ENCODE measurements at places on chromosomes 6 and 20.

- DNase-seq: no peak
Measured at GRCh38 chr6:40390144-40390800, 196.9 kb downstream of the LRFN2 start.

- no peak for DNase-seq
Measured at GRCh38 chr20:53498341-53498740, 95.3 kb downstream of the ZNF217 start.

GRCh38 chr6:169220068-169220964 is 33.3 kb downstream of the THBS2 start:
- DNase-seq: no peak

DNA sequence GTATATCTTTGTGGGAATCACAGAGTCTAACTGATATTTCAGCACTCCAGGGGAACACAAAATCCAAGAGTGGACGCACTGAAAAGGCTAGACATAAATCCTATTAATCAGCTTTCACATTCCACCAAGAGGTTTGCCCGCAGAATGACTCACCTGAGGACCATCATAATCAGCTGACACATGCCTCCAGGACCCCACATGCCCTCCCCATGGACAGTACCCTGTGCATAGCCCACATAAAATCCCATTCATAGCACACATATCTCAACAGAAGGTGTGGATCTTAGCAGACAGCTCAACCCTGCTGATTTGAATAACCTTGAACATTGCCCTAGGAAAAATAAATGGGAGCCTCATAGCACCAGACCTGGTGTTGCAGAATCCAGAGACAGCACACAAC is 246.8 kb upstream of the TENT5A start:
- no peak for DNase-seq

GRCh38 chr6:109373331-109373730 is 8.9 kb downstream of the CD164 start:
- DNase-seq: no peak

DNA sequence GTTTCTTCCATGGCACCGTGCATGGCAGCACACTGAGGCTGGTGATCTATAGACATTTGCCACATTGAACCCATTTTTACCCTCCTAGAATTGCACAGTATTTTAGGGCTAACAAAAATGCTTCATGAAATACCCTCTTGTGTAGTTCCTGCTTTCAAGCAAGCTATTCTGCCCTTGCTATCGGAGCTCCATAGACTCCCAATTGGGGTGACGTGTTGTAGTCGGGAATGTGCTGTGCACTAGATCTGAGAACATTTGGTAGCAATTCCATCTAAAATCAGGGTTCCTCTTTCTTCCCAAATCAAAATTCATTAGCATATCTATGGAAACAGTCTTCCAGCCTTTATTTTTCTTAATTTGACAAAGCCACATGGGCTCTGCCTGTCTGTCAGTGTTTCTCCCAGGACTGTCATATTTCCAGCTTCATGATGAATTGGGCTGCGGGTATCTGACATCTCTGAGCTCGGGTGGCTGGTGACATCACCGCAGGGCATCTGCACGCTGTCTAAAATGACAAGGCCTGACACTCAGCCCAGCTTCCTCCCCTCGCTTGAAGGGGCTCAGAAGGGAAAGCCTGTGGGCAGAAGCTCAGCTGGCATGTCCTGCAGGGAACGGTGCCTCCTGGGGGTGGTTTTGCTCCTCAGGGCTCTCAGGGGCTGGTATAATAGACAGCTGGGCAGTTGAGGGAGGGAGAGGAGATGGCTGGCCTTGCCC is 406.4 kb downstream of the QKI start:
- DNase-seq: no peak

DNA sequence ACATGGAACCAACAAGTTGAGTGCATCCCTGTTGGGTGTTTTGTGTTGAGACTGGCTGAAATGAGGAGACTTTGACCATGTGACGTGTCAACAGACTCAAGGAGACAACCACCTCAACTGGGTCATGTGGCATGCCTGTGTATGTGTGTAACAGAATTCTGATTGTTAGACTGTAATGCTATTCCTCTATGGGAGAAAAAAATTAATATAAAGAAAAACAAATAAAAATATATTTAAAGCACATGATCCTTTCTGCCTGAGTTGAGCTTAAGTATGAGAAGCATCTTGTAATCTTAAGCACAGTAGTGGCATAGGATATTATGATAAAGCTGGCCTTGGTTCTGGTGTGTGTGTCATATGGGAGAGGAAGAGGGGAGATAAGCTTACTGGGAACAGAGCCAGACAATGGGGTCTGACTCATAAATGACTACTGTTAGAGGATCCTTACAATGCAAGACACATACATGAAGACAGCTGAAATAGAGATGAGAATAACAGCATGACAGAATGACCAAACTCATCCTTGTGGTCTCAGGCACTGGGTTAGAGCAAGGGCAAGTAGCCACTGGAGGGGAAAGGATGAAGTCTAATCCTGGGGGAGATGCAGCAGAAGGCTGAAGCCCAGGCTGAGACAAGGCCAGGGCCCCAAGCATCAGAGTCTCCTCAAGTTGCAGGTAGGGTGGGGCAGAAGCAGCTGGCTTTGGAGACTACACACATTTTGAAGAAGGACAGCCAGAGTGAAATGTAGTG is 9.2 kb downstream of the TP53INP2 start:
- no peak for DNase-seq

GRCh38 chr20:4961746-4962145 is 39.6 kb downstream of the SLC23A2 start:
- no peak for DNase-seq

DNA sequence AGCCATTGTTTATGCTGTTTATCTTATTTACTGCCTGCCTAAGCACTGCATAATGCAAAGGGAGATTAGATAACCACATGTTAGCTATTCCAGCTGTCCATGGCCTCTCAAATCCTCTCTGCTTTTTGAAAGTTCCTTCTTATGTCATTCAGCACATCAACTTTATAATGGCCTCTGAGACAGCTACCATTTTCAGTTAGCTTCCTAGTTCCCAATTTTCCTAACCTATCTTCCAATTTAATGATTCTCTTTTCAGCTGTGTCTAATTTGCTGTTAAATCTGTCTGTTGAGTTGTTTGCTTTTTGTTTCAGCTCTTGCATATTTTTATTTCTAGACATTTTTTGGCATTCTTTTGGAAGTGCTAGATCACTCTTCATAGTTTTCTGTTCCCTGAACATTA is 173.4 kb upstream of the PLCB4 start:
- no peak for DNase-seq

DNA sequence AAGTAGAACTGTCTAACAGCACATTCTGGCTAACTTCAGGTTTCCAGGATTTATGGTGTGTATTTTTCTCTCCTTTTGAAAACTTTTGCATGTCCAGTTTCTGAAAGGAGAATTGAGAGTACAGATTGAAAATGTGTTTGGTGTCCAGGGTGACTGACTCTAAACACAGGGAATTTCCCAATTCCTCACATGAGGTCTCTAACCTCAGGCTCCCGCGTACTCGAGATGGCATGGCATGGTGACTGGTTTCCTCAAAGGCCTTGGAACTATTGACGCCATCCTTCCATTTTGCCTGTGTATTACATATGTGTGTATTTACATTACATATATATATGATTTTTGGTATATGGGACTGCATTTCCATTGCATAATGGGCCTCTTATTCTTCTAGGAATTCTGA is 52.5 kb downstream of the PRND start:
- DNase-seq: no peak

GRCh38 chr20:40323361-40323794 is 365.7 kb downstream of the MAFB start:
- no peak for DNase-seq

- no peak for DNase-seq
Measured at GRCh38 chr6:28330041-28330440, 5.9 kb downstream of the ZSCAN31 start.

DNA sequence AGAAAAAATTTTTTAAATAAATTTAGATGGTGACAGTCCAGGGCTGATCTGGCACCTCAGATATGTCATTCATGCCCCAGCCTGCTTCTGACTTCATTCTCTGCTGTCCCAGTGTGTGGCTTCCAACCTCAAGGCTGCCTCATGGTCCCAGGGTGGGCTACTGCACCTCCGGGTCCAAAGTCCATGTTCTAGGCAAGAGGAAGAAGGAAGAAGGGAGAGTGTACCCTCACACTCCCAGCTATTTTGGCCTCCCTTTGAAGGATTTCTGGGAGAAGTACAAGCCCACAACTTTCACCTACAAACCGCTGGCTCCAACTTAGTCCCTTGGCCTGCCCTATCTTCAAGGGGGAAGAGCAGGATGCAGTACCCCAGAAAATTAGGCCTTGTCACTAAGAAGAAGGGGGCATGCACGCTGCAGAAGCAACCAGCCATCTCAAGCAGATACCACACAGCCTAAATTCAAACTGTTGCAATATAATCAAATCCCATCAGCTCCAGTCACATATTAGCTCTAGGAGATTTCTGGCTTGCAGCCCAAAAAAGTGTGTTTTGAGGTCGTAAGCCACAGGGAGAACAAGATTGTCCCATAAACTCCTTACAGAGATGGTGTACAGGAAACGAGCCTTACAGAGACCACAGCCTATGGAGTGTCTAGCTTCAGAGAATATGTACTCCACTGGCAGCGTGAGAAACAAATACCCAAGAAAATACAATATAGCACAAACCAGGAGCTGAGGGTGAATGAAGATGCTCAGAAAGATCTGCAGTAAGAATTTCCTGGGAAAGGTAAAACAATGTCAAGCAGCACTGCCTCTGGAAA is 906 bp upstream of the BTN3A2 start:
- no peak for DNase-seq

GRCh38 chr6:73050706-73051105 is 174.6 kb downstream of the KHDC1L start:
- DNase-seq: no peak

GRCh38 chr6:46838033-46838432 is 44.8 kb downstream of the MEP1A start:
- DNase-seq: no peak

GRCh38 chr6:137589067-137589848 is 95.1 kb upstream of the OLIG3 start:
- DNase-seq: peak; percentile 6

DNA sequence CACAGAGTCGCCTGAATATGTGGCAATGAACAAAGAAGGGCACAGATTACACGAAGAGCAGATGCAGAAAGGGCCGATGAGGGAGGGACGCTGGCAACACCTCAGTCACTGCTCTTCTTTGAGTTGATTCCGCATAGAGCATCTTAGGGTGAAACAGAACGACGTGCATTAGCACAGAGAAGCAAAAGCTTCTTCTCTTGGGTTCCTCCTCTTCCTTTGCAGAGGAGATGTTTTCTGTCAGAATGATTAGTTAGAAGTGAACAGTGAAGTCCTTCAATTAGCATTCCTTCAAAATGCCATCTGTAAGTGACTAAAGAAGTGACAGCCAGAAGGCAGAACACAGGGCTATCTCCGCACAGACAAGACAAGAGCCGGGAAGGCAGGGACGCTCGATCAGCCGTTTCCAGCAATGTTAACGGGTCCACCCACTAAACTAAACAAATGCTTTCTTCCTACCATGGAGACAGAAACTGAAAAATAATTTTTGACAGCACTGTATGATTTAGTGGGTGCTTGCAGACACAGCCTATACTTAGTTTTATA is 219.8 kb upstream of the AGPAT4 start:
- DNase-seq: no peak

DNA sequence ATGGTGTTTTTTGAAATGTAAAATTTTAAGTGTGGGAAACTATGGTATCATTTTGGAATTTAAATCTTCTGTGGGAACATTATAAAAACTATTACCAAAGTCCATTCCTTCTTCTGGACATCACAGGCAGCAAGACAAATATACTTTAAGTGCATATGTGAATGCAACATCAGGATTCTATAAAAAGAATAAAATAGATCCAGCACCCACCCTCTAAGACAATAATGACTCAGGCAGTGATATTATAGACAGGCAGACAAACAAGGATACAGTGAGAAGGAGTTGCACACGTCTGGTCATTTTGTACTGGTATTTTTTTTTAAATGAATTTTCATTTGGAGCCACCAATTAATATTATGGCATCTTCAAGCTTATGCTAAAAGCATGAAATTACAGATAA is 21.1 kb upstream of the NEDD9 start:
- no peak for DNase-seq

GRCh38 chr20:59001449-59002171 is 5.4 kb downstream of the CTSZ start:
- DNase-seq: no peak

DNA sequence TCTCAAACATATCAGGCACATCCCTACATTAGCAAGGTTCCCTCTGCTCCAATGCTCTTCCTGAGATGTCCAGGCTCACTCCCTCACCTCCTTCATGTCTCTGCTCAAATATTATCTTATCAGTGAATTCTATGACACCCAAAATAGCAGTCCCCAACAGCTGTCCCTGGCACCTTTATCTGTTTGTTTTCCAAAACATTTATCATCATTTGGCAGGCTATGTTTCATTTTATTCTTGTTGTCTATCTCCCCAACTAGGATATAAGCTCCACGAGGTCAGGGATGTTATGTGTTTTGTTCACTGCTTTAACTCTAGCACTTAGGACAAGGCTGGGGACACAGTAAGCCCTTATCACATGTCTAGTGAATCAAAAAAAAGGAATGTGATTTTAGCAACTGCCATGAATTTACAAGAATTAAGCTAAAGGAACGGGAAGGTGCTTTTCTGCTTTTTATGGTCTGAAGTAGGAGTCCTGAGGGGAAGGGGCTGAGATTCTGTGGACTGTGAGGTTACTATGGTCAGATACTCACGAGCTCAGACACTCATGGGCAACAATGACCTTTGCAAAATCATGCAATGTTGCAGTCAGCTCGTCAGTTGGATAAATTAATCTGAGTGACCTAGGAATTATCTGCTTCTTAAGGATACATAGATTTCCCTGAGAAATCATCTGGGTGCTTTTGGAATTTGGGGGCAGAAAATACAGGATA is 1.9 kb upstream of the IL22RA2 start:
- DNase-seq: no peak

DNA sequence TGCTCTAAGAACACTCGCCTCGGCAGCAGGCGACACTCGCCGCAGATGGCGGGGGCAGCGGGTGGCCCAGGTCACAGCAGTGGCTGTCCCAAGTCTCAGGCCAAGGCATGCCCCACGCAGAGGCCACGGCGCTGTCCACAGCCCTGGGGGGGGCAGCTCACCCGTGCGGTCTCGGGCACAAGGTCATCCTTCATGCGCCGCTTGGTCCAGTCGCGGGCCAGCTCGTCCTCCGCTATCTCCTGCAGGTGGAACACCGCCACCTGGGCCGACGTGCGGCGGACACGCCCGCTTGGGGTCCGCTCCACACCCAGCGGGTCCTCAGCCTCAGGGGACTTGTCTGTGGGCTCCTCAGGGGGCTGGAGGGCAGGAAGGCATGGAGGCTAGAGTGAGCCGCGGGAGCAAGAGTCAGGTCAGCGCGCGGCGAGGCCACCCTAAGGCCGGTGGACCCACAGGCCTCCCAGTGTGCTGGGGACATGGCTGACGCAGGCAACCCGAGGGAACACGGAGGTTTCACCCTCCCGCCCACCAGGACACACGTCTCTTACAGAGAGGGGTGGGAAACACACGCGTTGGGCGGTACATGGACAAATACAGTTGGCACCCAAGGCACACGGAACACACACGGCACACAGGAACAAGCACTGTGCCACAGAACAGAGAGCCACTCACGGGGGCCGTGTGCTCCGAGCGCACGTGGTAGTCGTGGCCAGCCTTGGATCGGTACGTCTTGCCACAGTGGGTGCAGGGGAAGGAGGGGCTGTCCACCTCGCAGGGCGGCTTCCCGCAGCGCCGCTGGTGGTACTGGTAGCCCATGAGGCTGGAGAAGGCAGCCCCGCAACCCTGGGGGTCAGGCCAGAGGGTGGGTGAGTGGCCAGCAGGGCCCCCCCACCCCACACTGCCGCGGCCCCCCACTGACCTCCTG is 6.5 kb upstream of the UCKL1 start:
- DNase-seq: no peak

GRCh38 chr20:36794116-36794474 is 20.5 kb upstream of the DSN1 start:
- DNase-seq: no peak

Data from stimulated activated CD4-positive, alpha-beta T cell treated with anti-CD3 and anti-CD28 coated beads, TNF-alpha, amount 100 ng/mL, for 1 hour (primary cell).